ENCODE measurements at places on chromosomes 12 and 14.
A peak's percentile ranks its signal among the peaks of the same experiment; 100 is the strongest.

- DNase-seq: peak; percentile 53
Measured at GRCh38 chr12:95605087-95605486, 53.8 kb upstream of the USP44 start.

DNA sequence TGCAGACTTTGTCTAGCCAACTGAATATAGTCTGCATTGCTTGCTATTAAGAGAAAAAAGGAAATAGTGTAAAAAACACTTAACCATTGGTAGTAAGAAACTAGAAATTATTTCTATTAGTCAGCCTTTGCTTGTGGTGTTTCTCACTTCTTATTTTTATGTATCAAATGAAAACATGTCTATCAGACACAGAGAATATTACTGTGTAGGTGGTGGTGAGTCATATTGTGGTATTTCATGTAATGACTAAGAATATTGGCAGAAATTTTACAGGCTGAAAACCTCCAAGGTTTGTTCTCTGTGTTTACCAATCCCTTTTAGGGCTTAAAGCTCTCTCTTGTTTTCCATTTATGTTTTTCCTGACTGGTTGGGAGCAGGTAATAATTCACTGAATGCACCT, 87.2 kb downstream of the DAAM1 start:
- no peak for DNase-seq

DNA sequence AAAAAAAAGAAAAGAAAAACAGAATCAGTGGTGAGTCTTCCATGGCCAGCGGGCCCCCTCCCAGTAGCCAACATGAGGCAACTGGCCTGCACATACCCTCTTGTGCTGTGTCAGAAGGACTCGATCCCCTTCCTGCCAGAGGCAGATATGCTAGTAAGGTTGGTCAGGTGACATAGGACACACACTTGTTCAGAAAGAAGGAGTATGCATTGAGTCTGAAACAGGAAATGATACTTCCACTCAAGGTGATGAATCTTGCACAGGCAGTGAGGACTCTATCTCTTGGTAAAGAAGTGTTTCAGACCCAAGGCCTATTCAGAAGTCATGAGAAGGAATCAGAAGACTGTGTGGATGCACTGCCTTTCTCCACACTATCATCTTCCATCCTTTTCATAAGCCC, 269.7 kb upstream of the FAR2 start:
- no peak for DNase-seq

DNA sequence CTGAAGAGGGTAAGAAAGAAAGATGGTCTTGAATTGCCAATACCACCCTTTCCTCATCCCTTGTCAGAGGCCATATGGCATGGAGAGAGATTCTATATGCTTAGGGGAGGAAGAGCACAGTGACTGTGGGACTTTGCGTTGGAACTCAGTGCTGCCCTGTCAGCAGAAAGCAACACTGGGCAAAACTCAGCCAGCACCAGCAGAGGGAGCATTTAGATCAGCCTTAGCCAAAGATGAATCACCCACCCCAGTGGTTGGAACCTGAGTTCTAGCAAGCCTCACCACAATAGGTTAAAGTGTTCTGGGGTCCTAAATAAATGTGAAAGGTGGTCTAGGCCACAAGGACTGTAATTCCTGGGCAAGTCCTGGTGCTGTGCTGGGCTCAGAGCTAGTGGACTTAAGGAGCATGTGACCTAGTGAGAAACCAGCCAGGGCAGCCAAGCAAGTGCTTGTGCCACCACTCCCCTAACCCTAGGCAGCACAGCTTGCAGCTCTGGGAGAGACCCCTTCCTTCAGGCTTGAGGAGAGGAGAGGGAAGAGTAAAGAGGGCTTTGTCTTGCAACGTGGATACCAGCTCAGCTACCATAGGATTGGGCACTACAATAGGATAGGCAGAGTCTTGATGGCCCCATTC, 11.4 kb upstream of the BCAT1 start:
- DNase-seq: peak; percentile 84

DNA sequence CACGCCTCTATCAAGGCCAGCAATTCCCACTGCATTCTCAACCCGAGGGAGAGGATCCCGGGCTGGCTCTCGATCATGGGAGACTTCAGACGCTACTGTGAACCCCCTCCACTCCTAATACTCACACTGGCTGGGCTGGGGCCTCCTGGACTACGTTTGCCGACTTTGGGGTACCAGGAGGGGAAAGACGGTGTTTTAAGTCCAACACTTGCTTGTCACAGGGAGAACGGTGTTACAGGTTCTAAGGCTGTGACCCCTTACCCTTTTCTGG, 463 bp downstream of the NACA start:
- no peak for DNase-seq

- DNase-seq: no peak
Measured at GRCh38 chr12:95185072-95185471, 32.2 kb downstream of the FGD6 start.

Data from mesendoderm (in vitro differentiated cells).